Bronchial epithelial cell (primary cell): ENCODE measurements at places on chromosomes 7 and 10. TPM values are rescaled to one million over a fixed set of nuclear protein-coding genes. Genes with fewer than 3 reads are reported as not detected.

Gene C7orf33
- not detected in 2 replicates for total RNA-seq

Gene VWA2
- 1.8 and 3.9 TPM in 2 replicates for total RNA-seq

Gene CNPY1
- not detected in 2 replicates for total RNA-seq

Gene GPR26
- total RNA-seq, result not detected in 2 replicates

Gene CCZ1B
- 57.7 and 84.0 TPM in 2 replicates for total RNA-seq

Gene SLC26A5
- total RNA-seq, result not detected in 2 replicates

Gene HSPB1
- total RNA-seq, result 36.1 and 164 TPM in 2 replicates

Gene SPAG6
- not detected in 2 replicates for total RNA-seq

Gene RHOBTB1
- 3.5 and 6.3 TPM in 2 replicates for total RNA-seq

Gene TMEM196
- not detected in 2 replicates for total RNA-seq

Gene CTAGE8
- total RNA-seq, result 1.7 and 2.4 TPM in 2 replicates

Gene TUBB8
- not detected in 2 replicates for total RNA-seq

Gene C10orf53
- not detected in 2 replicates for total RNA-seq

Gene WDR86
- total RNA-seq, result 0.13 and 0.79 TPM in 2 replicates

Gene EBLN1
- total RNA-seq, result not detected in 2 replicates

Gene AGAP4
- total RNA-seq, result 5.3 and 5.9 TPM in 2 replicates

Gene LRRD1
- total RNA-seq, result 0.13 TPM in 1 of 2 replicates, not detected in the other

Gene AGBL3
- total RNA-seq, result 1.8 and 2.7 TPM in 2 replicates

Gene PGAM2
- 0.53 and 0.90 TPM in 2 replicates for total RNA-seq

Gene AKR1E2
- 4.2 and 6.1 TPM in 2 replicates for total RNA-seq

Gene SLC25A28
- 15.4 and 17.4 TPM in 2 replicates for total RNA-seq

Gene CUX1
- 39.0 and 40.5 TPM in 2 replicates for total RNA-seq

Gene CCL26
- total RNA-seq, result not detected in 2 replicates

Gene GOLGA7B
- under 0.01 and 0.26 TPM in 2 replicates for total RNA-seq

Gene NPSR1
- not detected in 2 replicates for total RNA-seq

Gene TTYH3
- 5.8 and 12.3 TPM in 2 replicates for total RNA-seq

Gene IFIT2
- 0.13 and 0.26 TPM in 2 replicates for total RNA-seq

Gene MET
- 135 and 156 TPM in 2 replicates for total RNA-seq

Gene ZPBP
- not detected in 2 replicates for total RNA-seq

Gene H2BK1
- total RNA-seq, result not detected in 2 replicates

Gene LLCFC1
- not detected in 2 replicates for total RNA-seq

Gene CLDN4
- 55.5 and 126 TPM in 2 replicates for total RNA-seq

Gene RAB11FIP2
- total RNA-seq, result 8.3 and 12.6 TPM in 2 replicates

Gene PRLHR
- total RNA-seq, result not detected in 2 replicates

Gene ERV3-1
- 7.4 and 33.5 TPM in 2 replicates for total RNA-seq

Gene CYP26A1
- not detected in 2 replicates for total RNA-seq

Gene EN2
- not detected in 2 replicates for total RNA-seq

Gene PIK3CG
- not detected in 2 replicates for total RNA-seq

Gene METTL27
- total RNA-seq, result 0.26 and 3.3 TPM in 2 replicates

Gene TACR2
- under 0.01 TPM in 1 of 2 replicates, not detected in the other for total RNA-seq

Gene ASZ1
- not detected in 2 replicates for total RNA-seq

Gene PUS7
- 18.2 and 29.5 TPM in 2 replicates for total RNA-seq

Gene GPNMB
- total RNA-seq, result 13.4 and 57.0 TPM in 2 replicates

Gene SYNPO2L
- total RNA-seq, result under 0.01 TPM in 1 of 2 replicates, not detected in the other

Gene SPDYE6
- total RNA-seq, result under 0.01 TPM in 1 of 2 replicates, not detected in the other

Gene UCN3
- total RNA-seq, result not detected in 2 replicates

Gene CUBN
- total RNA-seq, result 0.26 and 0.53 TPM in 2 replicates
